ENCODE measurements at places on chromosomes 7 and 10. TPM values are rescaled to one million over a fixed set of nuclear protein-coding genes. Genes with fewer than 3 reads are reported as not detected.
A peak's percentile ranks its signal among the peaks of the same experiment; 100 is the strongest.

GRCh38 chr10:106863549-106863948 lies 301.0 kb downstream of the SORCS1 start:
- no peak for DNase-seq
- H3K27me3 ChIP-seq, result no peaks in the 10 kb centered on the region

GRCh38 chr7:24921362-24921679 lies 58.7 kb downstream of the OSBPL3 start:
- H3K36me3 ChIP-seq, result peaks cover 22% of the 10 kb centered on the region
- no peaks in the 10 kb centered on the region for H3K27me3 ChIP-seq
- peaks cover 95% of the 10 kb centered on the region for H3K4me1 ChIP-seq
- H3K4me3 ChIP-seq, result peak overlapping the region; percentile 43

- no peaks in the 10 kb centered on the region for H3K36me3 ChIP-seq
- no peaks in the 10 kb centered on the region for H3K27me3 ChIP-seq
- H3K4me1 ChIP-seq, result no peaks in the 10 kb centered on the region
- no peak overlapping the region for H3K27ac ChIP-seq
- no peak overlapping the region for H3K4me3 ChIP-seq
- DNase-seq, result no peak
These were observed 1060.3 kb upstream of the CELF2 start for GRCh38 chr10:9957351-9957750.

MORN4 gene
- 1.9 TPM for total RNA-seq
